ENCODE measurements at places on chromosomes 5 and 9.

GRCh38 chr9:98306384-98307145, 51.1 kb upstream of the TBC1D2 start:
- DNase-seq, result no peak

- DNase-seq, result no peak
Measured at GRCh38 chr9:99058964-99059921, 45.7 kb upstream of the TGFBR1 start.

DNA sequence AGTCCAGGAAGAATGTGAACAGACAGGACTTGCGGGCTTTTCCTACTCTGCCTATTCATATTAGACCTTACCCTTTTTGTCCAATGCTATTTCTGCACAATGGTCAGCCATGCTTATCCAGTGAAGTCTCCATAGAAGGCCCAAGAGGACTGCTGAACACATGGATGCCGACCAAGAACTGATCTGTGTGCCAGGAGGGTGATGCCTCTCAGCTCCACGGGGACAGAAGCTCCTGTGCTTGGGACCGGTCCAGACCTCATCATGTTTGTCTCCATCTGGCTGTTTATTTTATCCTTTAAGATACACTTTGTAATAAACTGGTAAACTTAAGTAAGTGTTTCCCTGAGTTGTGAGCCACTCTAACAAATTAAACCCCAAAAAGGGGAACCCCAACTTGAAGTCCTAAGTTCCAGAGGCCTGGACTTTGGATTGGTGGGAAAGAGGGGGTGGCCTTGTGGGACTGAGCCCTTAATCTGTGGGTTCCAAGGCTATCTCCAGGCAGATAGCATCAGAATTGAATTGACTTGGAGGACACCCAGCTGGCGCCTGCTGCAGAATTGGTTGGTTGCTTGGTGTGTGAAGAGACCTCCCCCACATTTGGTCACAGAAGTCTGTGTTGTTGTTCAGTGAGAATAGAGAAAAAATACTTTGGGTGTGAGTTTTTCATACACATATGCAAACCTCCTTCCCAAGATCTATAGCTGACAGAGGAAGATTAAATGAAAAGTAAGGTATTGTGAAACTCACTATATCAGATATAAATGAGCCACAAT, 57.9 kb upstream of the ANKH start:
- DNase-seq, result no peak

DNA sequence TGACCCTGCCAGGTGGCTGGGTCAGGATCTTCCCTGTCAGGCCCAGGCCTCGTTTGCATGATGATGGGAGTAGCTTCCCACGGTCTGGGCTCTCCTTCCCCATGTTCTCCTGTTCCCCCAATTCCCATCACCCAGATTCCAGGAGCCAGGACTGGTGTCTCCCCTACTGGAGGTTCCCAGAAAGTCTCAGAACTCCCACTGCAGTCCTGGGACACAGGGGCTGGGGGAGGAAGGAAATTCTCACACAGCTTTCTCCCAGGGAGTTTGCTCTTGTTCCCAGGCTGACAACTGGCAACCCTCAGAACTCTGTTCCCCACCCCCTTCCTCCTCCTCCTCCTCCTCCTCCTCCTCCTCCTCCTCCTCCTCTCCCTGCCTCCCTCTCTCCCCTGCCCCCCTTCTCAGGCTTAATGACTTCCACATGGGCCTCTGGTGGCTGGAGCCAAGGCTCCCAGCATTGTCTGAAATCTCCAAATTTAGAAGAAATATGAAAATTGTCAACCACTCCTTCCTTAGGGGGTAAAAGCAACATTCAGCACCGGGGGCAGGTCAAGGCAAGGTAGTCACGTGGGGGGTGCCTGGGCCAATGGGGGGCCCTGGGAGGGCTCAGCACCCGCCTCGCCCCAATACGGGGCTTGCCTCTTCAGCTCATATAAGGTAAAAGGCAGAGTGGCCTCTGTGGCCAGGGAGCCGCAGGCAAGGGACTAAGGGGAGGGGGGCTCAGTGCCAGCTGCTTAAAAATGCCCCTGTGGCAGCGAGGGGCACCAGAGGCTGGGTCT, 27.3 kb upstream of the IL17B start:
- no peak for DNase-seq

DNA sequence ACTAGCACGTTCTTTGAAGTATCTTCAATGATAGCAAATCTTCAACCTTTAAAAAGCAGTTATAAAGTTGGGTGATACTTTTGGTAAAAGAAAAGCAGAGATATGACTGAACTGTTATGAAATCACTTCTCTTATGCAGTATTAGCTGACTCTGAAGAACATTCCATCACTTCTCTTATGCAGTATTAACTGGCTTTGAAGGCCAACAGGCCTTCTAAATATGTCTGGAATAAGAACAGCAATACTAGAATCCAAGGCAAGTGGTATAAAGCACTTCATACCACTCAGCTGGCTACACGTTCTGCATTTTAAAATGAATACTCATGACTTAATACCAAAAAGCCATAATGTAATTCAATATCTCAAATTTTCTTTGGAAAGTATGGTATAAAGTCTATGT, 17.3 kb downstream of the SKIC3 start:
- DNase-seq, result no peak

- no peak for DNase-seq
Measured at GRCh38 chr9:95218773-95219172, 98.7 kb downstream of the FANCC start.

DNA sequence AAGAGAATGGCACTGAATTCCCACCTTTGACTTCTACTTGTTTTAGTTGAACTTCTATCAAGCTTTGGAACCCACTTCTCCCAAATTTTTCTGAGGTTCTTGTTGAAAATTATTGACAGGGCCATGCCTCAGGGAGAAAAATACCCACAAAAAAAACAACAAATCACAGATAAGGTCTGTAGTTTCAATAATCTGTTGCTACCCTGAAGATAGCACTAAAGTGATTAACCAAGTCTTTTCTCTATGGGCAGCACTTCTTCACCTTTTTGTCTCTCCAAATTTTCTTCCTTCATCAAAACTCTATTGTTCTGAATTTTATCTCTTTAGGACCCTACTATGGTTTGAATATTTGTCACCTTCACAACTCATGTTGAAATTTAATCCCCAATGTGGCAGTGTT, 154.3 kb upstream of the FGF10 start:
- DNase-seq, result no peak

GRCh38 chr5:34721327-34721726, 65.2 kb downstream of the RAI14 start:
- no peak for DNase-seq

DNA sequence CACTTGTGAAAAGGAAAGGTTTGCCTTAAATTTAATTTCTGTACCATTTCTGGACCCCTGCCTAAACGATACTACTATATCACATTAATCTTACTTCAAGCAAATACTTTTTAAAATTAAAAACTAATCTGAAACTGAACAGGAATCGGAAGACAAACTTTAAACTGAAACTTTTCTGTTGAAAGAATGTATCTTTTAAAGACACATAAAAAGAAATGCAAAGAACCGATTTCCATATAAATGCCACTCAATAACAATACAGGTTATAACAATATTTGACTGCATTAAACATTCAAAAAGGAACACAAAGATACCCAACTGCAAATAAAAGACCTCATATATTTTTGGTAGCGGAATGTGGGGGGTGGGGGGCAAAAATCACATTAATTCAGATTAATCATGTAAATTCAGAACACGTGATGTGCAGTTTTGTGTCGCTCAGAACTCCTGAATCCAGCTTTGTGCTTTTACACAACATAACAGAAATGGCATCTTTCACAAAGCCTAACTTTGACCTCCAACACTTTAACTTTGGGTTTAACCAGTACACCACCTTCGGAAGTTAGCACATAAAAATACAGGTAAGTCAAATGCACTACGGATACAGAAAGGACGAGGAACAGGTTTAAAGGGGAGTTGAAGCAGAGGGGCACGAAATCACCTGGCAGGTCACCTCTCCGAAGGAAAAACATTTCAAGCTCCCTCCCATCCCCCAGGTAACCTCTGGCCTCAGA, 925 bp downstream of the LIFR start:
- DNase-seq, result no peak

DNA sequence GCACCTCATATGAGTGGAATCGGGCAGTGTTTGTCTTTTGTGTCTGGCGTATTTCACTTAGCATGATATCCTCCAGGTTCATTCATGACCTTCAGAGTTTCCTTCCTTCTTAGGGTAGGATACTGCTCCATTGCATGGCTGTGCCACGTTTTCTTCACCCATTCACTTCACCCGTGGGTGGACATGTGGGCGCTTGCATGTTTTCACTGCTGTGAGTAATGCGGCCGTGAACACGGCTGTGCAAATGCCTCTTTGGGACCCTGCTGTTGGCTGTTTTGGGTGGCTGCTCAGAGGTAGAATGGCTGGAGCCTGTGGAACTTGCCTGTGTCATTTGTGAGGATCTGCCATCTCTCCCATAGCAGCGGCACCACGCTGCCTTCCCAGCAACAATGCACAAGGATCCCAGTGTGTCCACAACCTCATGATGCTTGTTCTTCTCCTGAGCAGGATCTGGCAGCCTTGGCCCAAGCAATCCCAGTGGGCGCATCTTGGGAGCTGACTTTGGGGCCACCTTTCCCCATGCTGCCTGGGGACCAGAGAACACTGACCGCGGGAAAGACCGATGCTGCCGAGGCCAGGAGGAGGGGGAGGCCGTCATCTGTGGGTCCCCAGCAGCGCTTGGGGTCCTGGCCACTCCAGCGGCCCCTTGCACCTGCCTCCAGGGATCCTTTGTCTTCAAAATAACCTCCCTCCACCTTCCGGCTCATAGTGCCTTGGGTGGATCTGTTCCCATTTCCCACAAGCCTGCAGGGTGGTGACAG, 2.3 kb upstream of the SCGB3A1 start:
- DNase-seq, result no peak

- no peak for DNase-seq
Measured at GRCh38 chr9:71353720-71354119, 232.3 kb upstream of the TRPM3 start.

GRCh38 chr9:10387282-10387681, 225.5 kb downstream of the PTPRD start:
- DNase-seq, result no peak

DNA sequence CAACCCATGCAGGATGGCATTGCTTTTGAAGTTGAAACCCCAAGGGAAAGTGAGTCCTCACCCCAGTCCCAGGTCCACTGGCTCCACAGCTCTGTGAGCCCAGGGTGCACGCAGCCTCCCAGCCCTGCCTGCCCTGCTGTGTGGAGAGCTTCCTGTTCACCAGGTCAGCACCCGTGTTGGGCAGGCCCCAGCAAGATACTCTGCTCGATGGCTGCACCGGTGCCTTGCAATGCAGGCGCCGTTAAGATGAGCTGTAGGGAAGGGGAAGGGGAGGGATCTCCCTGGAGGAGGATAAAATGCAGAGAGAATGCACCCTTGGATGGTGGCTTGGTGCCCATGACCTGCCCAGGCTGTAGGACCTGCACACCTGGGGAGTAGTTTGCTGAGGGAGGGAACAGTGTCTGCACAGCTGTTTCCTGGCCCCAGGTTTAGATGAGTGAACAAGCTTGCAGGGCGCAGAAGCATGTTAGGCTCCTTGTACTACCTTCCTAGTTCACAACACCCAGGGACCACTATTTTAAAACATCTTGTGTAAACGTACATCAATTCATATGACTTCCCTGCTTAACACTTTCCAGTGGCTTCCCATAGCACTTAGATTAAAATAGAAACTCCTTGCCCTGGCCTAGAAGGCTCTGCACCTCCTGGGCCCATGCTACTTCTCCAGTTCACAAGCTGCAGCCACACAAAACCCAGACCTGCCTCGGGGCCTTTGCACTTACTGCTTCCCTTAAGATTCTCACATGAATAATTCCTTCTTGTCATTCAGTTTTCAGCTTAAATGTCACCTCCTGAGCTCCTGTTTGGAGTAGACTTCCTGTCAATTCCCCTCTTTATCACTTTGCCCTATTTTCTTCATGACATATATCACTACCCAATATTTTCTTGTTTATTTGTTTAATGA, 19.6 kb downstream of the FAT2 start:
- no peak for DNase-seq

- no peak for DNase-seq
Measured at GRCh38 chr9:112705768-112706427, 12.0 kb downstream of the INIP start.

- DNase-seq, result no peak
Measured at GRCh38 chr9:110916403-110916802, 121.9 kb downstream of the LPAR1 start.

DNA sequence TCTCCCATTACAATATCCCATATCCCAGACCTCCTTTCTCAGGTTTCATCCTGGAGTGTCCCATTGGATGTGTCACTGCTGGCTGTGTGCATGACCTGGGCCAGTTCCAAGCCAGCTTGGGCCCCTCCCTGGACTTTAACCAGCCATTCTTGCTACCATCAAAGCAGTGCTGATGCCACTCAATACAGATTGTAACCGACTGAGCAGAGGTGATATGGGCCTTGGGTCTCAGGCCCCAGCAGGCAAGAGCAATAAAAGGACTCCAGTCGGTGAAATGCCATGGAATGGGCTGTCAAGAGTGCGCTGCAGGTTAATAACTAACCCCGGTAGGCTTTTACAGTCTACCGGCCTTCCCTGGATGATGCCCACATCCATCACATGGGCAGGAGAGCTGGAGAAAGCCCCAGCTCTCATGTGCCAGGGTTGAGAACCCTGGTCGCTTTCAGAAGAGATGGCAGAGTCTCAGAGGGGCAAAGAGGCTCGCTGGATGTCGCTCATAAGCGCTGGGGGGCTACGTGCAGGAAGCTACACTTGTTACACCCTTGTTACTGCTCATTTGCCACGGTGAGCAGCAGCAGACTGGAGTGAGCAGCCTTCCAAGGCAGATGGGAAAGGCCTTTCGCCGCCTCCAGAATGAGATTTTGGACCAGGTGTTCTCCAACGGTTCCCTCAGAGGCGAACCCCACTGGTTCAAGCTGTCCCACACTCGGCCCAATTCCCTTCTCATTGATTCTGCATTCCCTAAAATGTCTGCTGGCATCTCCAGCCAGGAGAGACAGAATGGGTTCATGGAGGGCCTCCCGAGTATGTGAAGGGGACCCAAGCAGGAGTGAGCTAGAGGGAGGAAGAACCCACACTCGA, 13.2 kb downstream of the EPB41L4B start:
- DNase-seq, result no peak

- no peak for DNase-seq
Measured at GRCh38 chr5:87307796-87308423, 40.2 kb downstream of the RASA1 start.

DNA sequence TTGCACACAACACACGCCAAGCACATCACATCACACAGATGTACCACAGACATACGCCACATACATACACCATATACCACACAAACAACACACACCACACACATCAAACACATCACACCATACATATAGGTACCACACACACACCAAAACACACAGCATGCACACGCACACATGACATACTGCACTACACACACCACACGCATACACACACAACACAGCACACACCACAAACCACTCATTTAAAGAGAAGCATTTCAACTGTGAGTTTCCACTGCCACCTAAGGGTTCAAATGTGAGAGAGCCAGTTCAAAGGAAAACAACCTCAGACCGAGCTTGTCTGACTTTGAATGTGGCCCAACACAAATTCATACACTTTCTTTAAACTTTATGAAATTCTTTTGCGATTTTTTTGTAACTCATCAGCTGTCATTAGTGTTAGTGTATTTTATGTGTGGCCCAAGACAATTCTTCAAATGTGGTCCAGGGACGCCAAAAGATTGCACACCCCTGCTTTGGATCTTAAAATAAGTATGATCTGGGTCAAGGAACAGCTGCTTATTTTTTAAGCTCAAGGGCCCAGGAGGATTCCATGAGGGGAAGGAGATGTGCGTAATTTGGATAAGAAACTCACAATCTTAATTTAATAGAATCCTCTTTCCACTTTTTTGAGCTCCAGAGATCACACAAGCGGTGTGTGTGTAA, 494.6 kb downstream of the GADD45G start:
- no peak for DNase-seq
